Activated T-helper 1 cell treated with anti-CD3 and anti-CD28 coated beads, Interleukin-2, amount 50 U/mL, for 16 hours (primary cell): ENCODE measurements at places on chromosomes 5 and 9.

- DNase-seq: no peak
Observed at GRCh38 chr9:108786322-108786721, 69.5 kb downstream of the ACTL7B start.

- DNase-seq: no peak
Observed at GRCh38 chr5:170056561-170057267, 49.0 kb upstream of the FOXI1 start.

GRCh38 chr9:87665505-87665904 lies 60.4 kb upstream of the CTSL start:
- DNase-seq: no peak

DNA sequence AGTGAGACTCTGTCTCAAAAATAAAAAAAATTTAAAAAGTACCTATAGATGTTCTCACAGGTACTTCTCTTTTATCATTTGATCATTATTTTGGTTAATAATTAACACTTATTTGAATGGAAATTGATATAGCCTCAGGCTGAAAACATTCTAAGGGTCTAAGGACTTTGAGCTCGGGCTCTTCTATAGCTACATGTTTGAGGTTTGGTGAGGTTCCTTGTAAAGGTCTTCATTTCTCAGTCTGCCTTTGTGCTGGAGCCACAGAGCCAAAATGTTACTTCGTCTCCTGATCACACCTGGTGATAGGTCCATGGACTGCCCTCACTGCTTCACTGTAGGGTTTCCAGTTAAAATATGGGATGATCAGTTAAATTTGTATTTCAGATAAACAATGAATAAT lies 22.6 kb downstream of the ARHGEF37 start:
- no peak for DNase-seq

GRCh38 chr5:81420039-81420667 lies 26.2 kb upstream of the ACOT12 start:
- DNase-seq: no peak
